ENCODE measurements at places on chromosomes 4 and X.

GRCh38 chr4:103201253-103201652 is 3.1 kb upstream of the CENPE start:
- no peak for DNase-seq
- H3K36me3 ChIP-seq: peaks cover 4% of the 10 kb centered on the region

DNA sequence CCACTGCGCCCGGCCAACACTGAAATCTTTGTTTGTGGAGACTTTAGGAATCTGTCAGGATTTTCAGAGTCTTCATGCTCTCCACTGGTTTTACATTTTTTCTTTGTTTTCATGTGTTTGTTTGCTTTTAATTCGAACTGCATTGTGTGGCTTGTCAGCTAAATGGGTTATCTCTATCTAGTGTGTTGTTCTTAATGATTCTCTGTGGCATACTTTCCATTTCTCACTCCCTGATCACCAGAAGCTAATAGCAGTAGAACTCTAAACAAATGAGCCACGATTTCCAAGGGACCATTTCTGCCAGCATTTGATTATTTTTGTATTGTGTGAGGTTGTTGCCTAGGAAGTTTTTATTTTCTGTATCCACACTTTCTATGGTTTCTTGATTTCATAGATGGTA is 352.4 kb downstream of the CAMK2D start:
- no peak for DNase-seq
- H3K4me3 ChIP-seq: no peak overlapping the region
- H3K4me1 ChIP-seq: peaks cover 7% of the 10 kb centered on the region
- H3K36me3 ChIP-seq: no peaks in the 10 kb centered on the region
- H3K27me3 ChIP-seq: no peaks in the 10 kb centered on the region

DNA sequence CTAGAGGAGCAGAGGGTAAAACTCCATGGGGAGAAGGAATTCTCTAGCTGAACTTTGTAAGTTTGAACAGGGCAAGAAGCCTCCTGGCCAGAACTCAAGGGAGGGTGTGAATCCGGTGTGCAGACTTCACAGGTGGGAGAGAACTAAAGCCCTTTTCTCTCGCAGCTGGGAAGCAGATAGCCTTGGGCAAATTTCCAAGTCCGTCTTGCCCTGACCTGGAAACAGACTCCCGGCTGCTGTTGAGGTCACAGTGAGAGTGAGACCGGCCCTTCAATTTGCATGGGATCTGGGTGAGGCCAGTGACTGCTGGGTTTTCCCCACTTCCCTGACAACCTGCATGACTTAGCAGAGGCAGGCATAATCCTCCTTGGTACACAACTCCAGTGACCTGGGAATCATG is 94.5 kb upstream of the ZNF827 start:
- peaks cover 7% of the 10 kb centered on the region for H3K4me1 ChIP-seq
- H3K4me3 ChIP-seq: no peak overlapping the region
- H3K36me3 ChIP-seq: no peaks in the 10 kb centered on the region
- H3K27ac ChIP-seq: no peak overlapping the region

GRCh38 chrX:28584025-28584424 is 3.2 kb upstream of the IL1RAPL1 start:
- H3K4me3 ChIP-seq: no peak overlapping the region
- H3K27me3 ChIP-seq: no peaks in the 10 kb centered on the region
- no peaks in the 10 kb centered on the region for H3K36me3 ChIP-seq
- no peaks in the 10 kb centered on the region for H3K4me1 ChIP-seq

- DNase-seq: no peak
- no peak overlapping the region for H3K27ac ChIP-seq
- H3K27me3 ChIP-seq: no peaks in the 10 kb centered on the region
- peaks cover 9% of the 10 kb centered on the region for H3K36me3 ChIP-seq
- H3K4me3 ChIP-seq: no peak overlapping the region
These were observed 232.5 kb downstream of the ARHGAP10 start for GRCh38 chr4:147964266-147964880.

- H3K27ac ChIP-seq: no peak overlapping the region
- peaks cover 4% of the 10 kb centered on the region for H3K27me3 ChIP-seq
- H3K36me3 ChIP-seq: no peaks in the 10 kb centered on the region
- H3K4me1 ChIP-seq: peaks cover 6% of the 10 kb centered on the region
These were observed 40.5 kb upstream of the RAPGEF2 start for GRCh38 chr4:159062381-159062780.

GRCh38 chr4:140989944-140990343 is 143.3 kb downstream of the RNF150 start:
- H3K27ac ChIP-seq: no peak overlapping the region
- no peaks in the 10 kb centered on the region for H3K4me1 ChIP-seq
- no peaks in the 10 kb centered on the region for H3K36me3 ChIP-seq
- no peak for DNase-seq
- no peaks in the 10 kb centered on the region for H3K27me3 ChIP-seq

GRCh38 chr4:73189274-73189810 is 69.3 kb downstream of the ANKRD17 start:
- peaks cover 23% of the 10 kb centered on the region for H3K36me3 ChIP-seq
- peaks cover 37% of the 10 kb centered on the region for H3K4me1 ChIP-seq
- no peak overlapping the region for H3K4me3 ChIP-seq
- H3K27ac ChIP-seq: no peak overlapping the region
- H3K27me3 ChIP-seq: no peaks in the 10 kb centered on the region

- H3K27me3 ChIP-seq: no peaks in the 10 kb centered on the region
- no peaks in the 10 kb centered on the region for H3K36me3 ChIP-seq
- no peak overlapping the region for H3K27ac ChIP-seq
These were observed 180.4 kb downstream of the MAML3 start for GRCh38 chr4:139973616-139974015.

DNA sequence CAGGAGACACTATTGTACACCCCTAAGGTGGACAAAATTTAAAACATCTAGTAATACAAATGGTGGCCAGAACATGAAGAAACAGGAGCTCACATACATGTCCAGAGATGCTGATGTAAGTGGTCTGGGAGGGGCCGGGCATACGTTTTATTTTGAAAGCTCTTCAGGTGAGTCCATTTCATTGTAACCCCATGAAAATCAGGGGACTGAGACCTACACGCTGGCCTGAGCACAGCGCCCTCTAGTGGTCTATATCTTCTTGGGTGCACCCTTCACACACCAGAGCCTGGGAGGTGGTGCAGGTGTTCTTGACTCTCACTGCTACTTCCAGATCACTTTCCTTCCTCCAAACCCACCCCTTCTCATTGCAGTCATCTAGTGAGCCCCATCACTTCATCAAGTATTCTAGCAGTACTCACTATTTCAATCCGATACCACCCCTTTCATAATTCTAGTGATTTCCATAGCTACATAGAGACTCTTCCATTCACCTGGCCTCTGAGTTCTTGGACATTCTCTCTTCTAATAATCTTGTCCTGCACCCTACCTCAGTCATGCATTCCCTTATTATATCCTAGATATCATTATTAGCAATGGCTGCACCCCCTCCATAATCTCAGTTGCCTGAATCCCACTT is 4.3 kb upstream of the TLR6 start:
- H3K4me1 ChIP-seq: peaks cover 30% of the 10 kb centered on the region
- H3K36me3 ChIP-seq: no peaks in the 10 kb centered on the region
- H3K4me3 ChIP-seq: no peak overlapping the region

GRCh38 chrX:118171356-118171755 is 54.7 kb upstream of the KLHL13 start:
- no peak overlapping the region for H3K4me3 ChIP-seq
- no peak for DNase-seq
- H3K4me1 ChIP-seq: no peaks in the 10 kb centered on the region
- H3K27me3 ChIP-seq: peaks cover 1% of the 10 kb centered on the region
- no peaks in the 10 kb centered on the region for H3K36me3 ChIP-seq
- no peak overlapping the region for H3K27ac ChIP-seq

DNA sequence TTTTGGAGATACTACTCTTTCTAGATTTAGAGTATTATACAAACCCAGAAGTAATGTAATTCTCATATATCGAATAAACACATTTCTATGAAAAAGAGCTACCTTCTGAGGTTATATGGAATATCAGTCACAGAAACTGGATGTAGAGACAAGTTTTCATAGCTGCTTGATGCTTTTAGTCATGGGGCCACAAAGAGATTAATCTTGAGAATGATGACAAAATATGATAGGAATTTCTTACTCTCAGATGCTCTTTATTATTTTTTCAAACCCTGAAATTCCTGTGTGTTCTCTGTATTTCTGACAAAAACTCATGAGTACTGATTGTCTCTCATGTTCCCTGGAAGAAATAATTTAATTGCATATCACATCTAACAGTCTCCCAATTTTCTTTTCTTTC is 662.5 kb downstream of the RAPGEF2 start:
- DNase-seq: no peak
- no peaks in the 10 kb centered on the region for H3K36me3 ChIP-seq
- H3K4me1 ChIP-seq: no peaks in the 10 kb centered on the region

DNA sequence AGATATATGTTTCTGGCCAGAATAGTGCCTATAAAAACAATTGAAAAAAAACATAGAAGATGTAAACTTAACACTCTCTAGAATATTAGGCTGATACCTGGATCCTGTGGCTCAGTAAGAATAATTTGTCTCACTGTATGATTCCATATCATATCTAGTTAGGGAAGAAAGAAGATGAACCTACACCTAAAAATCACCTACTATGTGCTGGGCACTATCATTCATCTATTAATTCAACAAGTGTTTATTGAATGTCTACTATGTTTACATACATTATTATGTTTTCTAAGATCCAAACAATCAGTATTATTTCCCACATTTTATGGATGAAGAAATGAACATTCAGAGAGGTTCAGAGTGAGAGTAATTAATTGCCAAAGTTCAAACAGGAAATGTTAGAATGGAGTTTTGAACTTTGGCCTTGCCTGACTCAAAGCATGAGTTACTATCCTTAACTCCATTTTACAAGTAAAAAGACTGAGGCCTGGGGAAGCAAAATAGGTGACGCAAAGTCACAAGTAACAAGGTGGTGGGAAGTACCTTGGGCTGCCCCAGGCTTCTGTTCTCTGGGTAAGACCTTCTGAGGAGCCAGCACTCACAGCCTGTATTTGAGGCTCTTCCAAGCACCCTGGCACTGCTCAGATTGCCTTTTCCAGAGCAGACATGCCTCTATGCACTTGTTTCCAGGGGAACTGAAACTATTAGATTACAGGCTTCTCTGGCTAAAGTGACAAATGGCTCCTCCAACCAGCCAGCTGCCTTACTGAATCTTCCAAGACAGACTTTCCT is 111.1 kb upstream of the ACSL4 start:
- no peaks in the 10 kb centered on the region for H3K36me3 ChIP-seq
- no peaks in the 10 kb centered on the region for H3K27me3 ChIP-seq
- no peak overlapping the region for H3K4me3 ChIP-seq
- no peak overlapping the region for H3K27ac ChIP-seq

GRCh38 chr4:153207027-153207426 is 2.8 kb downstream of the TRIM2 start:
- DNase-seq: peak; percentile 45
- H3K4me3 ChIP-seq: no peak overlapping the region
- H3K36me3 ChIP-seq: no peaks in the 10 kb centered on the region
- H3K27me3 ChIP-seq: no peaks in the 10 kb centered on the region
- no peak overlapping the region for H3K27ac ChIP-seq
- H3K4me1 ChIP-seq: peaks cover 38% of the 10 kb centered on the region

GRCh38 chr4:20870436-20870835 is 170.2 kb downstream of the PACRGL start:
- H3K36me3 ChIP-seq: no peaks in the 10 kb centered on the region
- H3K4me3 ChIP-seq: no peak overlapping the region
- no peak overlapping the region for H3K27ac ChIP-seq
- DNase-seq: no peak
- H3K4me1 ChIP-seq: peaks cover 2% of the 10 kb centered on the region

- peak overlapping the region; percentile 69 for H3K4me3 ChIP-seq
- H3K4me1 ChIP-seq: no peaks in the 10 kb centered on the region
- H3K27me3 ChIP-seq: no peaks in the 10 kb centered on the region
- no peaks in the 10 kb centered on the region for H3K36me3 ChIP-seq
These were observed 2.5 kb upstream of the RS1 start for GRCh38 chrX:18674417-18674787.

GRCh38 chrX:86148594-86148993 is 343 bp downstream of the DACH2 start:
- peaks cover 8% of the 10 kb centered on the region for H3K4me1 ChIP-seq
- DNase-seq: no peak
- peak overlapping the region; percentile 62 for H3K4me3 ChIP-seq
- H3K27me3 ChIP-seq: peaks cover 26% of the 10 kb centered on the region

DNA sequence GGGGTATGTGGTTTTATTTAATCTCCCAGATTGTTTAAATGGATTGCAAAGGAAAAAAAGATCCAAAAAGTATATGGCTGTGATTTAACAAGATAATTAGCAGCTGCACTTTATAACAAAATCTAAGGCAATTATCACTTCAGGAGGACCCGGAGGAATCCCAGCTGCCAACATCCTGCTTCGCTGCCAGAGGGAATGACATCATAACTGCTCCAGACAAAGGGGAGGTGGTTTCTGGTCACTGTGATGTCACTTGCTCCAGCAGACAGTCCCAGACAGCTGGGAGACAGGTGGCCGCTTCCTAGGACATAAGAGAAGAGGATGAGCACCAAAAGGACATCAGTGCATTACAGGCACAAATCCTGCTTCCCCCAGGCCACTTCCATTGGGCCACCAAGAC is 371.0 kb downstream of the BCOR start:
- no peaks in the 10 kb centered on the region for H3K27me3 ChIP-seq
- no peak overlapping the region for H3K4me3 ChIP-seq
- no peak for DNase-seq
- no peaks in the 10 kb centered on the region for H3K36me3 ChIP-seq
- H3K4me1 ChIP-seq: peaks cover 17% of the 10 kb centered on the region

DNA sequence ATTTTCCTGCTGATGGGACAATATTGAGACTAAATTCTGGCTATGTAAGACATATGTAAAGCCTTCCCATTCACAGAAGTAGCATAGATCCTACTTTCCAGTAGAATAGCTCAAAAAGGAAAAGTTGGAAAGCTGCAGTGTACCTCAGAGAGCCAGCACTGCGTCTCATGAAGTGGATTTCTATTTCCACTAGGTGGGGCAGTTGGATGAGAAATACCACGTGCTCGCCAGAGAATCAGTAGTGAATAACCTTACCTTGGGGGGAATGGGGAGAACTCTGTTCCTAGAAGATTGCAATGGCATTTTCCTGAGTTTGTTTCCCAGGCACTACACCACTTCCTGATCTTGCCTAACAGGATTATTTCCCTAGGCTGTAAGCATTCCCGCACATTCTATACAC is 907.1 kb downstream of the FSTL5 start:
- no peak overlapping the region for H3K27ac ChIP-seq
- DNase-seq: no peak
- H3K36me3 ChIP-seq: no peaks in the 10 kb centered on the region
- no peak overlapping the region for H3K4me3 ChIP-seq

Data from activated CD4-positive, alpha-beta memory T cell treated with anti-CD3 and anti-CD28 coated beads for 36 hours (primary cell).